MV-4-11 (cell line): ENCODE measurements at places on chromosomes 6 and 20.

DNA sequence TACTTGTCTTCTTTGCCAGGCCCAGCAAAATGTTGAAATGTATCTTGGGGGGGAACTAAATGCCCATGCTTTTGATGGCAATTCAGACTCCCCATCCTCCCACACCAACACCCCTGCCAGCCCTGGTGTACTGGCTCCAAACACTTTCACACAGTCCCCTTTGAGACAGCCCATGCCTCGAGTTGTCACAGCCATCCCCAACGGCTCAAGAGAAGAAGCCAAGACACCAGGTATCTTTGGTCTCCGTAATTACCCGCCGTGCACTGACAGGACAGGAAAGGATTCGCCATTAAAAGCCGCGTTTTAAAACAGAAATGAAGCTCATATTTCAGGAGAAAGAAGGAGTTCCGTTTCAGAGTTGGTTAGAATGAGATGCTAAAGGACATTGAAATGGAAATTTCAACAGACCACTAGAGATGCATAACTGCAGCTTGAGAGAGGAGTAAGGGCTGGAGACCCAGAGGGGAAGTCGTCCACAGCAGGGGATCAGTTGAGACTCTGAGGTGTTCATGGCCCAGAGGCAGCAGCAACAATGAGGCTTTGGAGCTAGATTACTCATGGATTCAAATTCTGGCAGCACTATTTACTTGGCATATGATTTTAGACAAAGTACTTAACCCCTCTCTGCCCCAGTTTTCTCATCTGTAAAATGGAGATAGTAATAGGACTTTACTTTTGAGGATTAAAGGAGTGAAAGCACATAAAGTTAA lies 63.5 kb upstream of the ADGRF1 start:
- DNase-seq, result no peak

- peak; percentile 41 for DNase-seq
These were observed 51.6 kb downstream of the CYP24A1 start for GRCh38 chr20:54122189-54122588.

DNA sequence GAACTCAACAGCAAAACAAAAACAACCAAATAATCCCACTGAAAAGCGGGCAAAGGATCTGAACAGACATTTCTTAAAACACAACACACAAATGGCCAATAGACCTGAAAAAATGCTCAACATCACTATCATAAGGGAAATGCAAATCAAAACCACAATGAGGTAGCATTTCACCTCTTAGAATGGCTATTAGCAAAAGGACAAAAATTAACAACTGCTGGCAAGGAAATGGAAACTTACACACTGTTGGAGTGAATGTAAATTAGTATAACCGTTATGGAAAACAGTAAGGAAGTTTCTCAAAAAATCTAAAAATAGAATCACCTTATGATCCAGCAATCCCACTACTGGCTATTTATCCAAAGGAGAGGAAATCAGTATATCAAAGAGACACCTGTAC lies 20.9 kb downstream of the FAM8A1 start:
- no peak for DNase-seq

DNA sequence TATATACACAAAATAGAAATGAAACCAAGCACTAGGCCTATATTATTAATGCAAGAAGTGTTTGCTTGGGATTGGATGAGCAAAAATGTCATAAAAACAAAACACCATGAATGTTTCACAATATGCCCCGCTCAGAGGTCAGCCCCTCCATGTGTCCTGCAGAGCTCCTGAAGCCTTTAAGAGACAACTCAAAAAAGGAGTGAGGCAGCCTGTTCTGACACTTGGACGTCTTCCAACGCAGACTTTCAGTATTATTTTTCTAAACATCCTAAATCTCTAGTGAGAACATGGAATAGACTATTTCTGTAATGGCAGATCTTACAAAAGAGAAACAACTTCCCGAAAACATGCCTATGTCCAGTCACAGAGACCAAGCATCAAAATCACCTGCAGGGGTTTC lies 322.6 kb downstream of the PRKN start:
- DNase-seq, result no peak

- peak; percentile 62 for DNase-seq
These were observed 116.0 kb downstream of the TRIM27 start for GRCh38 chr6:28807682-28808280.

GRCh38 chr6:31356216-31356945 lies 598 bp downstream of the HLA-B start:
- DNase-seq, result no peak

GRCh38 chr20:61117725-61118124 lies 134.3 kb upstream of the CDH4 start:
- no peak for DNase-seq

DNA sequence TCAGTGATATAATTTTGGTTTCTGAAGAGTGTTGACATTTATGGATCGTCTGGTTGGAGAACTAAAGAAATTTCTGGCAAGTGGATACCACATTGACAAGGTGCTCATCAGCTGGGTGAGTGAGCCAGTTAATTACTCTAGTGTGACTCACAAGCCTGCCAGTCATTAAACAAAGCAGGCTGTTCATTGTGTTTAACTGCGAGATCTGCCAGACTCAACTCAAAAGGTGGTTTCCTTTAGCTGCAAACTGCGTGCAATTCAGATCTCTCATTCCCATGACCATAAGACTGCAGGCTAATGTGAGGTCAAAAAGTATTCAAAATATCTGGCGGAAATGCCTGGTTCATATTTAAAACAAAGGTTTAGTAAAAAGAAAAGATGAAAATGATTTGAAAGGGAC lies 32.5 kb upstream of the IYD start:
- no peak for DNase-seq

- DNase-seq, result no peak
These were observed 6.8 kb upstream of the MRAP2 start for GRCh38 chr6:84026721-84027164.

DNA sequence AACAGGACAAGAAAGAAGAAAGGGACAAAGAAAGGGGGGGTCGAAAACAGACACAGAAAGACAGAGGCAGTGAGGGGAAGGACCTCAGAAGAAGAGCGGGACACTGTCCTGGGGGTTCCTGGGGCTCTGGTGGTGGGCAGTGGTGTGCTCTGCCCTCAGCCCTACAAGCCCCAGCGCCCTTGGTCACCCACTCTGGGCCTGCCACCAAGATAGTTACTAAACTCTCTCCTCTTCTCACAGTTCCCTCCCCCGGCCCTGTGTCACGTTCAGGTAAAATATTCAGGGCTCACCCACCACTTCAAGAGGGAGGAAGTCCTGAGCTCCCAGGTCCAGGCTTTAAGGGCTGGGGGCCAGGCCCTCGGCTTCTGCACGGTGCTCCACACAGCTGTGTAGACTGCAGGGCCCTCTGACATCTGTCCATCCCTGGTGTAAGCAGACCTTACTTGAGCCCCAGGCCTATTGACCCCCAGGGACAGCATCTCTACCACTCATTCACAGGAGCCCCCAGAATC lies 87.4 kb downstream of the MRPL14 start:
- DNase-seq, result no peak
